ENCODE measurements at places on chromosomes 5 and 9.

DNA sequence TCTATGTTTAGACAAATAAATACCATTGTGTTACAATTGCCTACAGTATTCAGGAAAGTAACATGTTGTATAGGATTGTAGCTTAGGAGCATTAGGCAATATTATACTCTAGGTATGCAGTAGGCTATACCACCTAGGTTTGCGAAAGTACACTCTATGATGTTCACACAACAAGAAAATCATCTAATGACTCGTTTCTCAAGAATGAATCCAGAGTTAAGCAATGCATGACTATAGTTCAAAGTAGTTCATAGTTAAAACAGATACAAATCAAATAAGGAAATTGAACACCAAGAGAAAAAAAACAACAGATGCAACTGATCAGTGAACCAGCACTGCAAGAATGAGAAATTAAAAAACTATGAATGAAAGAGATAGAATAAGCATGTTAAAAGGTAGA, 27.6 kb upstream of the ABLIM3 start:
- no peak for DNase-seq

DNA sequence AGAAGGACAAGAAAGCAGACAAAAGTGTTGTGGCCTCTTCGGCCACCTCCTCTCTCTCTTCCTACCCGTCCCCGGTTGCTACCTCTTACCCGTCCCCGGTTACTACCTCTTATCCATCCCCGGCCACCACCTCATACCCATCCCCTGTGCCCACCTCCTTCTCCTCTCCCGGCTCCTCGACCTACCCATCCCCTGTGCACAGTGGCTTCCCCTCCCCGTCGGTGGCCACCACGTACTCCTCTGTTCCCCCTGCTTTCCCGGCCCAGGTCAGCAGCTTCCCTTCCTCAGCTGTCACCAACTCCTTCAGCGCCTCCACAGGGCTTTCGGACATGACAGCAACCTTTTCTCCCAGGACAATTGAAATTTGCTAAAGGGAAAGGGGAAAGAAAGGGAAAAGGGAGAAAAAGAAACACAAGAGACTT, 2.4 kb downstream of the EGR1 start:
- no peak for DNase-seq

- no peak for DNase-seq
These were observed 9.0 kb upstream of the NDST1 start for GRCh38 chr5:150498971-150499370.

- no peak for DNase-seq
These were observed 38.5 kb downstream of the DDX31 start for GRCh38 chr9:132631280-132631679.

GRCh38 chr5:79235261-79235633, 684 bp upstream of the JMY start:
- no peak for DNase-seq

DNA sequence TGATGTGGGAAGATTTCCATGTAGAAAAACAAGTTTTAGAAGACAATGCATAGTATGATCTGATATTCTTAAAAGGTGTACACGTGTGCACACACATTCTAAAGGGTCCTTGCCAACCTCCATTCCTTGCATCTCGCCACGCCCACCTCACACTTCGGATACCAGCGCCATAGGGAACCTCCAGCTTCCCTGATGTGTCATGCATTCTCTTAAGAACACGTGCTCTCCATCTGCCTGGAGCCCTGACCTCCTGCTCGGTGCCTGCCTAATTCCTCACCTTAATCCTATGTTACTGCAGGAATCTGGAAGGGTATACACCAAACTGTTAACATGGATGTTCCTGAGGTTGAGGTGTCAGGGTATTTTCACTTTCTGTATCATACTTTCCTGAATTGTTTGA, 63.1 kb downstream of the PTCD2 start:
- no peak for DNase-seq

DNA sequence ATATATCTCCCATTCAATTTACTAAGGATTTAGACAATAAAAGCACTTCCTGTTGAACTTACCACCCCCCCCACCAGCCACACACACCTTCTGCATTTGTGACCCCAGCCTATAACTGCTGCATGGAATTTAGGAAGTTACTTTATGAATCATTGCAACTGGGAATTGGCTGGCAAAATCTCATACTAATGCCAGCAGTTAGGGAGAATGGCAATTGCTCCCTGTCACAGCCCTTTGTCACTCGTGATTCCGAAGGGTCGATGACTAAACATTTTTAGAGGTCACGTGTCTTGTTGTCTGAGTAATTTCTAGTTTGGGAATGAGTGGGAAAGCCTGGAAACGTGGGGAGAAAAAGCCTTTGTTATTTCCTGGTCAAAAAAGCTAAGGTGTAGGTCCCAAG, 46.6 kb upstream of the PCA3 start:
- DNase-seq, result no peak

Data from NCI-H1694 treated with DMSO at 0.1 percent for 48 hours (cell line).